Kasumi-1 (cell line): ENCODE measurements at places on chromosomes 3 and 15.

DNA sequence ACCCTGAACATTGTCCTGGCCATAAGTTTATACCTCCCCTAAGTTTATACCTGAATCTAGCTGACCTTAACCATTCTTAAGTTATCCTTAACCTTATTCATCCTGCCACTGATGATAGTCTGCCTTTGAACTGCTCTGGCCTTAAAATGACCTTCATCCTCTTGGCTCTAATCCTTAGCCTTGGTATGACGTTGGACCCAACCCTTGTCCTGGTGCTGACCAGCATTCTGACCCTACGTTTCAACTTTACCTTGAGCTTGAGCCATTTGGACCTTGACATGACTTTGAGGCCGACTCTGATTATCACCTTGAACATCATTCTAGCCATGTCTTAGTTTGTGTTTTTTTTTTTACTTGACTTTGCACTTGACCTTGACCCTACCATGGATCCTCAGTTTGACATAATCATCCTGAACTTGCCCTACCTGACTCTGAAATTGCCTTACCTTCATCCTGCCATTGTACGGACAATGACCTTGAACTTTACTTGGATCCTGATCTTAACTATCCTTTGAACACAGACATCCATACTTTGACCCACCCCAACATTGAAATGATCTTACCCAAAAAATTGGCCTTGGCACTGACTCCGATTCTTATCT lies 61.1 kb upstream of the ACAD9 start:
- DNase-seq, result no peak

- DNase-seq, result no peak
Measured at GRCh38 chr15:23095796-23096195, 40.8 kb downstream of the GOLGA6L1 start.

DNA sequence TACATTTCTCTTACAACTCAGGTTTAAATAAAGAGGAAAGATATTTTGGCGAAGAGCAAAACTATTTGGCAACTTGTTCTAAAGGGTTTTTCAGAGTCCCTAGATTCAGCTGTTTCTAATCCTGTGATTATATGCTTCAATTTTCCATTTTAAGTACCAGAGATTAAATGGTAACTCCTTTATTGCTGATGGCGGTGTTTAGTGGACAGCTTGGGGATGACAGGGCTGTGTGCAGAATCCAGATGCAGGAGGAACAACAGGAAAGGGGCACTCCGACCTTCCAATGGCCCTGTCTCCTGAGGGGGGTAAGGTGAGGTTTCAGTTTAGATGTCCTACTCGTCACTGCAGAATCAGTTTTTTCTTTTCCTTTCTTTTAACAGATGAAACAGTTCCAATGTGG lies 405.0 kb downstream of the PDCD6IP start:
- DNase-seq, result no peak

- DNase-seq, result no peak
Measured at GRCh38 chr3:177340243-177340830, 143.1 kb upstream of the TBL1XR1 start.

- peak; percentile 30 for DNase-seq
Measured at GRCh38 chr3:191382661-191383060, 52.3 kb upstream of the UTS2B start.

DNA sequence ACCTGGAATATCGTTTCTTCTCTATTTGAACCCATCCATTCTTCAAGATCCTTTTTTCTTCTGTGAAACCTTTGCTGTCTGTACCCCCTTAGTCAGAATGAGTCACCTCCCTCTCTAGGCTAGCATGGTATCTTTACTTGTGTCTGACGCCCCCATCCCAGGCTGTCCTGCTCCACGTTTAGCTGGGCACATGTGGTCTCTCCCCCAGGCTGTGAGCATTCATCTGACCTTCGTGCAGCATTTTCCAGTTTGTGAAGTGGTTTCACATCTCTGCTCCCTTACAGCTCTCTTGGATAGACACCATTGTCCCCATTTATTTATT lies 14.3 kb upstream of the TLE3 start:
- DNase-seq, result no peak

GRCh38 chr3:50112462-50112861 lies 23.7 kb downstream of the RBM5 start:
- no peak for DNase-seq

- DNase-seq, result peak; percentile 75
Measured at GRCh38 chr3:9951962-9952805, at the start of gene PRRT3. PRRT3 (minus strand) TSS chr3:9952408; CDS start chr3:9950115, 2,293 bp downstream.
